Astrocyte of the hippocampus (primary cell): ENCODE measurements at places on chromosomes 7 and 10.

- DNase-seq, result peak; percentile 65
Observed at GRCh38 chr7:93551063-93551895, 23.2 kb downstream of the CALCR start.

- DNase-seq, result no peak
Observed at GRCh38 chr7:7159063-7159658, 23.2 kb upstream of the C1GALT1 start.

GRCh38 chr7:114976666-114977065 is 54.8 kb downstream of the MDFIC start:
- DNase-seq, result no peak

DNA sequence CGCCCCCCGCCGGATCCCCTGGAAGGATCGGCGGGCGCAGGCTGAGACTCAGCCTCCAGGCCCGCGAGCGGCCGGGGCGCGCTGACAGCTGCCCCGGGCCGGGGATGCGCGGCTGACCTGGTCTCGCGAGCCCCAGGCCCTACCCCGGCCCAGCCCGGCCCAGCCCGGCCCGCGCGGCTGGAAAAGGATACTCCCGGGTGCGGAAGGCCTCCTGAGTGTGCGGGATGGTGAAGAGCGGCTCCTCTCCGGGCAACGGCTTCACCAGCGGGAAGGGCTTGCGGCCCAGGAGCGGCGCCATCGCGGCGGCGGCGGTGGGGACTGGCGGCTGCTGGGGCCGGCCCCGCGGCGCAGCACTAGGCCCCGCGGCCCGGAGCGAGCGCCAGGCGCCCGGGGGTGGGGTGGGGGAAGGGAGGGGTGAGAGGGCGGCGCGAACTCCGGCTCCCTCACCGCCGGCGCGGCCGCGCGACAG is 423 bp downstream of the BAZ1B start:
- peak; percentile 77 for DNase-seq

- peak; percentile 74 for DNase-seq
Observed at GRCh38 chr10:83542774-83543411, 596.4 kb upstream of the GHITM start.

DNA sequence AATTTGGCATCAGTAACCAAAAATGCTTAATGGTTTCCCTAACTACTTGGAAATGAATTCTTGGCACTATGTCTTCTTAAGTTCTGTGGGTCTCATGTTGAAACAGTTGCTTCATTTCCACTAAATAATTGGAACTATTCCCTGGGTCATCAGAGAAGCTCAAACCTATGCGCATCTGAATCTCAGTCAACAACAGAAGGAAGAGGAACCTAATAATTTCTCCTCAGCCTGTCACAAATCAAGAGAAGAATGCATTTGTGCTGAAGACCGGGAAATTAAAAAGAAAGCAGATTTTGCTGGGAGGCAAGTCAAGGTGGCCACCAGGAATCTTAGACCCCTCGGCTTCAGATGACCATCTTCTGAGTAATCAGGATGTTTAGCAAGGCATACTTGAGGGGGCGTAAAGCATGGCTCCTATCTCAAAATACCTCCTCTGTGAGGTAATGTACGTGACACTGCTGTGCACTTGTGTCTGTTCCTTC is 41.4 kb downstream of the TOMM7 start:
- peak; percentile 67 for DNase-seq

- no peak for DNase-seq
Observed at GRCh38 chr10:128885573-128886555, 581.2 kb upstream of the MGMT start.

DNA sequence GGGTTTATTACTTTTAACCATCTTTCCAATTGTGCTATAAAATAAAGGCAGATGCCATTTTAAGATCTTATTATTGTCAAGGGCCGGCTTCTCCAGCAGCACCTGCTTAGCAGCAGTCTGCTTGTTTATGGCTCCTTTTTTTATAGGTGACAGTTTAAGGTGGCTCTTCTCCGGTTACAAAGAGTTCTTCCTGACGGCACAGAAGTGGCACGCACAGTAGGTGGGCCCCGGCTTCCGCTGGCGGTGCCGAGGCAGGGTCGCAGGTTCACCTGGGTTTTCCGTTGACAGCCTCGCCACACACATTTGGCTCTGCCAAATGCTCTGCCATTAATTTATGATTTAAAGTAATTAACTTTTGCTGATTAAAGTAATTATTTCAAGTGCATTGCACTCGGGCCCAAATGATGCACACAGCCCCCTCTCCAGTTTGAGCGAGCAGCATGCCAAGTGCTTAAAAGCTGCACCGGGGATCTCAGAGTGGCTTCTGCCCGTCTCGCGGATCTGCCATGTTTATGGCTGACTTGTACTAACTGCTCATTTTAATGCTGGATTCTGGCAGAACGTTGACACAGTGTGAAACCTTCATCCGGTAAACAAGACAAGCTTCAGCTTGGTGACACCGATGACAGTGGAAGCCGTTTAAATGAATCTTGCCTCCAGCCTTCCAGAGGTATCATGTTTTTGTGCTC is 355.1 kb upstream of the MKI67 start:
- no peak for DNase-seq

DNA sequence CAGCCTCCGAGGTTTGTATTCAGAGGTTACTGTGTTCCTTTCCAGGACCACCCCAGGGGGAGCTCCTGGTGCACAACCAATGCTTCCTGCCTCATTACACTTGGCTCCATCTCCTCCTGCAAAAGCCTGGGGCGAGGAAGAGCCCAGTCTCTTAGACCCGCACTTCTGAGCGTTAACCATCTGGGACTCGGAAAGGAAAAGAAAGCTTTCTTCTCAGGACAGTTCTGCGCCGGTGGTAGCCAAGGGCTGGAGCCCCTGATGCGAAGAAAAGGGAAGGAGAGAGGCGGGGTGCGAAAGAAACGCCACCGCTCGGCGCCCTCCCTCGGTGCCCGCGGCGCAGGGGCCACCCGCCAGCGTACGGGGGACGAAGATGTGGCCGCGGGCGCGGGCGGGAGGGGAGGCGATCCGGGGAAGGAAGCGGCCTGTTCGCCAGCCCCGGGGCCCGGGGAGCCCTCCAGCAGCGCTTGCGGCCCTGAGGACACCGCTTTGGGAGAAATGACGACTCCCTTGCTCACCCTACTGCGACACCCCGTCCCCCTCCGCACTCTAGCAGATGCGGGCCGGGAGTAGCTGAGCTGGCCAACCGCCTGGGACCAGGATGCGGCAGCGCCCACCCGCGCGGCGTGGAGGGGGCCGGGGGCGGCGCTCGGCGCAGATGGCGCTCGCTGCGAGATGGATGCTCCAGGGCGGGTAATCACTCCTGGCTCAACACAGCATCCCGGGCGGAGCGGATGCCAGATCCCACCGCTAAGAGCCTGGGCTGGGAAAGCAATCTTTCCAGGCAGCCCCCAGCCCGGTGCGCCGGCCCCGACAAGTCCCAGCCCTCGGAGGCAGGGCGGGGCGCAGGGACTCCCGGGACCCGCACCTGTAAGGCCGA is 1.3 kb downstream of the NRCAM start:
- DNase-seq, result peak; percentile 80

DNA sequence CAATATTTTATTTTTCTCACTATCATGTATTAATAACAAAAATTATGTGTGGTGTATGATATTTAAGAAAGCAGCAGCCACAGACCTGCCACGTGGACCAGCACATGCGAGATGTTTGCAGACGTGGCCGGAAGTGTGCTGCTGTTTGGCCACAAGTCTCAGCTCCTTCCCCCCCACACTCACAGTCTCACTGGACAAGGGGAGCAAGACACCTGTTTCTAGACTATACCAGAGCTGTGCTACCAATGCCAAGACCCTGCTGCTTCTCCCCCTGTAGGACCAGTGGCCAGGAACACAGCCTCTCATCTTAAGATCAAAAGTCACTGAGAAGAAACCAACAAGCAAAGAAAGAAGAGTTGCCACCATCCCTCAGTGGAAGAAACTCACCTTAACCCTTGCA is 258.9 kb upstream of the PPP2R2D start:
- DNase-seq, result no peak

- DNase-seq, result no peak
Observed at GRCh38 chr10:113285305-113285704, 267.5 kb upstream of the HABP2 start.

- DNase-seq, result no peak
Observed at GRCh38 chr7:129986600-129986999, 33.8 kb upstream of the UBE2H start.

- DNase-seq, result peak; percentile 30
Observed at GRCh38 chr7:108222236-108222892, 92.2 kb upstream of the LAMB4 start.

DNA sequence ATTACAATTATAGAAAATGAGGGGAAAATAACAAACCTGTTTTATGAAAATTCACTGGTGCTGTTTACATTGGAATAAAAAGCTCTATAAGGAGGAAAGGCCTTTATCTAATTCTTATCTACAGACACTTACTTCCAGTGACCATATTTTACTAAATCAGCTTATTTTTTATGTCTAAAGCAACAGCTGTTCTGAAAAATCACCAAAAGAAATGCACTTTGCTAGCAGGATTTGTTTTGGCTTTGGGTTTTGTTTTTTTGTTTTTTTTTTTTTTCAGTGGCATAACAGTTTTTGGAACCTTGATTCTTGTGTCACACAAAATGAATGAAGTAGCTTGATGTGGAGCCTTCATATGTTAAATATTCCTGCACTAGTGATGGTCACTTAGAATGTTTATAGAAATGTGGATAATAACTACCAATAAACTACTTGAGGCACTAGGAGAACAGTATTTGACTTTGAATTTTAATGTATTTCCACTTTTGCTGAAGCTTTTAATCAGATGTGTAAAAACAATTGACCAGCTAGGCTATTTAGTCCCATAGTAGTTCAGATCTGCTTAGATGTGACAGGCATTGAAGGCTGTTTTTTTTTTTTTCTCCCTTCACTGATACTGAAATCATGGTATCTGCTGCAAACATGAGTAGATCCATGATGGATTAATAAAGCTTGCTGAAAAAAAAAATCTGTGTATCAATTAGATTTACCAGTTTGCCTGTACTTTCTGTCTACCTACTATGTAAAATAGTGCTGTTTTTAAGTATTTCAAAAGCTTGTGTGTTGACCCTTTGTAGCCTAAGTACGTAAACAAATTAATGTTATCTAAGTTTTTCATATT is 2.8 kb downstream of the ARL4A start:
- DNase-seq, result no peak

DNA sequence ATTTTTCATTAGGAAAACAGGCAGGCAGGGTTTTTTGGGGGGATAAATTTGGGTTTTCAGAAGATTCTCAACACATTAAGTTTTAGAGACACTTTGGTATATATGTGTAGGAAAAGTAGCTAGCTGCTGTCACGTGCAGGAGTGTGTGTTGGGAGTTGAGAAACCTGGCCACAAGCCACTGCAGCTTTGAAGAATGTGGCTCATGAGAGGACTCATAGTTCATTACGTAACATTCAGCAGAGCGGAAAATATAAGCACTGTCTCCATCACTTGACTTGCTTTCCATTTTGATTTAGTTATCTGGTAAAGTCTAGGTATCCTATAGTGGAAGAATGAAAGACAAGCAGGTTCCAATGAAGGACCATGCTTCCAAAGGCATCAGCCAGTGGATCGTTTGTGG is 31.2 kb downstream of the SMNDC1 start:
- peak; percentile 64 for DNase-seq

- peak; percentile 89 for DNase-seq
Observed at GRCh38 chr7:64098-64915, 128.1 kb upstream of the FAM20C start.

- peak; percentile 51 for DNase-seq
Observed at GRCh38 chr7:38563741-38564140, 67.4 kb downstream of the AMPH start.

GRCh38 chr7:86851566-86851965 is 207.9 kb downstream of the GRM3 start:
- DNase-seq, result no peak

- no peak for DNase-seq
Observed at GRCh38 chr10:110278562-110279406, 25.9 kb downstream of the SMNDC1 start.

GRCh38 chr7:88151119-88151790 is 68.6 kb downstream of the SRI start:
- DNase-seq, result no peak

- DNase-seq, result no peak
Observed at GRCh38 chr7:47281966-47282643, 299.8 kb downstream of the TNS3 start.

- DNase-seq, result no peak
Observed at GRCh38 chr10:42593284-42593683, 45.1 kb downstream of the ZNF33B start.

DNA sequence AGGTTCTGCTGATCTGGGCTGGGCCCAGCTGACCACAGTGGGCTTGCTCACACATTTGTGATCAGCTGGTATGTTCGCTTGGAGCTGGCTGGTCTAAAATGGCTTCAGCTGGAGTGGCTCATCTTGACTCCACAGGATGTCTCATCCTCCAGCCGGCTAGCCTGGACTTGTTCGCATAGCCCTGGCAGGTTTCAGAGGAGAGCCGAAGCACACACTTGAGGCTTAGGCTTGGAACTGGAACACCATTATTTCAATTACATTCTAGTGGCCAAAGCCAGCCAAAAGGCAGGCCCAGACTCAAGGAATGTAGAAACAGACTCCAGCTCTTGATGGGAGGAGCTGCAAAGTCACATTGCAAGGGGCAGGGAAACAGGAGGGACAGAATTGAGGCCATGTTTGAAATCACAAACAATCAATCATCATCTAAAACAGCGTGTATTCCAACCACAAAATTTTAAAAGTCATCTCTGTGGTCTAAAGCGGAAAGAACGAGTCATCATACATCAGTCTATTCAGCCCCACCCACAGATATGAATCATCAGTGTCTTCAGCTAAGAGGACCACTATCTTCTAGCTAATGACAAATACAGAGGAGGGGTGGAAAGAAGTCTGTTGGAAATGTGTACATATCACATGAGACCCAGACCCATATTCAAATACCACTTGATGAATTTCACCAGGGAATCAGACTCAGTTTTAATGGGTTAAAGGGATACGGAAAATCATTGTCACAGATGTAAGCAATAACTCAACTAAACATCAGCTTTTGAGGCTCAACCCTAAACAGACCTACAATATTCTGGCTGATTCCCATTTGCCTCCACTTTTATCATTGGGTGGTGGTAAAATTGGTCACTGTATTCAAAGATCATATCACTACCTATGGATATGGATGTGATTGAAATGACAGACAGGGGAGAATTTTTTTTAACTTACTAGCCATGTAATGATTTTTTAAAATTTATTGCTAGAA is 139.0 kb upstream of the MKLN1 start:
- DNase-seq, result peak; percentile 79

DNA sequence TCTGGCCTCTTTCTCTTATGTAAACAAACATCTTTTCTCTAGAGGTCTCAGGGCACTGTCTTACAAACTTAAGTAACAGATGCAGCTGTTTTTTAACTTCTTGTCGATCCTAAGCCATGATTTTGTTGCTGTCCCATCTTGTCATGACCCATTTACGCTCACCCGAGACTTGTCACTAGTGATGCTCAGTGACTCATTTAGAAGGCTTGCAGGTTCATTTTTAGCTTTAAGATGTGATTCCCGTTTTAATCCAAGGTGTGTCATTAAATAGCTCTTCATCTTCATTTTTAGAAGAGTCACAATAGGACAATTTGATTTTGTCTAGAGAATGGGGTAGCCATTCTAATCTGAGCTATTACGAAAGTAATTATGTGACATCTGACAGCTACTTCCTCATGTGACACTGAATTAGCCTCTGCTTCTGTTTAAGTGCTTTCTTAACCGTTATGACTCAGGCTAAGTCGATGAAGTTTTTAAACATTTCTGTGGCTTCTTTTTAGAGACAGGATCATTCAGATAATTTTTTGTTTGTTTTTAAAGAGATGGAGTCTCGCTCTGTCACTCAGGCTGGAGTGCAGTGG is 42.7 kb downstream of the SPDYE5 start:
- DNase-seq, result peak; percentile 64

- no peak for DNase-seq
Observed at GRCh38 chr7:12957487-12957886, 270.1 kb downstream of the ARL4A start.
